GM04504 (cell line): ENCODE measurements at places on chromosomes 12 and 14.

GRCh38 chr12:26744697-26745440 lies 88.1 kb downstream of the ITPR2 start:
- no peak for DNase-seq

DNA sequence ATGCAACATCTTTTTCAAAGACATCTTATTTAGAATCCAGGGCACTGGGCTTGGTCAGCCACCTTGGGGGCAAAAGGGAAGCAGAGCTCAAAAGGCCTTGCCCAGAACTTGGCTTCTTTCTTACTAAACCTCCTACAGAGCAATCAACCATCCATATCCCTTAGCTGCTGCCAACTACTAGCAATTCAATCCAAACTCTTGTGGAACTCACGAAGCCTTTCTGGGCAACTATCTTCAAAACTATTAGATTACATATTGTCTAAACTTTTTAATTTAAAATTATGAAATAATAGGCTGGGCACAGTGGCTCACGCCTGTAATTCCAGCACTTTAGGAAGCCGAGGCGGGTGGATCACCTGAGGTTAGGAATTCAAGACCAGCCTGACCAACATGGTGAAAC lies 95.5 kb downstream of the PAWR start:
- DNase-seq: no peak

GRCh38 chr12:51886021-51886710 lies 1.7 kb upstream of the ANKRD33 start:
- peak; percentile 90 for DNase-seq

- no peak for DNase-seq
These were observed 1.7 kb downstream of the CABP1 start for GRCh38 chr12:120642121-120642520.

DNA sequence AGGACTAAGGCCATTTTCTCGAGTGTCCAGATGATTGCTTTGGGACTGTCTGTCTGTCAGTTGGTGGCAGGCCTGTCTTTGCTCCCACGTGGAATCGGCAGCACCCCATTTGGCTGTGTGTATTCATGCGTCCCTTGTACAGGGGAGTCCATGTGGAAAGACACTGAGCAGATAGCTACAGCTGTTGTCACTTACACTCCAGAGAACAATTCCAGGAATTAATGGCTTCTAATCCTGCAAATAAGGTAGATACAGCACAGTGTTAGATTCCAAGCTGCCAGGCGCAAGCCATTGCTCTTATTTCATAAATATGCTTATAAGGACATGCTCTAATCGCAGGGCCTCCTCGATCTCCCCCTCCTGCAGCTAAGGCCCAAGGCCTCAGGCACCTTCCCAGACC lies 208.8 kb downstream of the VRK1 start:
- DNase-seq: no peak

DNA sequence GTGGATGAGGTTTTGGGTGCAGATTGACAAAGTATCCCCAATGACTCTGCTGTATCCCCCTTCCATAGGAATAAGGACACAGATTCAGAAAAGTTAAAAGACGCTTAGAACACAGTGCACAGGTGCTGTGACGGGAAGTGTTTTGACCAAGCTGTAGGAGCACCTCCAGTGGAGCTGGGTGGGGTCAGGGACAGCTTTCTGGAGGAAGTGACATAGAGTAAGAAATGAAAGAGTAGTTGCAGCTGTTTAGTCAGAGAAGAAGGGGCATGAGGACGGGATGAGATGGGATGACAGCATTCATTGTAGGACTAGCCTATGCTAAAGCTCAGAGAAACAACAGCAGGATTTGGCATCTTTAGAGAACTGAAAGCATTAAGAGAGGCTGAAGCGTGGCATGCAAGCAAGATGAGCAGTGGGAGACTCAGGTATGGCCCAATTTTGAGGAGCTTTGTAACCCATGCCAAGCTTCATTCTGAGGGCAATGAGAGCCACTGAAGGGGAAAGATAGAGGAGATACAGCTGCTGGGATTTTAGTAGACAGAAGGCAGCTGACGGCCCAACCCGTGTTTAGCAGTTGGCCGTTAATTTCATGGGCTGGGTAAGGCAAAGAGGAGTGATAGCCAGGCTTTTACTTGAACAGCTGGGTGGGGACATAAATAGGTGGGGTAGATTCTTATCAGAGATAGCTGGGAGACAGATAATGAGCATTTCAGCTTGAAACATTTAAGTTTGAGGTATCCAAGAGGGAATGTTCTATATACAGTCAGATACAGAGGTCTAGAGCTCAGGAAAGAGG lies 131.8 kb upstream of the KRAS start:
- no peak for DNase-seq

- no peak for DNase-seq
These were observed 621.9 kb downstream of the LRFN5 start for GRCh38 chr14:42228611-42229010.

- no peak for DNase-seq
These were observed 11.8 kb downstream of the A2ML1 start for GRCh38 chr12:8834230-8834629.

DNA sequence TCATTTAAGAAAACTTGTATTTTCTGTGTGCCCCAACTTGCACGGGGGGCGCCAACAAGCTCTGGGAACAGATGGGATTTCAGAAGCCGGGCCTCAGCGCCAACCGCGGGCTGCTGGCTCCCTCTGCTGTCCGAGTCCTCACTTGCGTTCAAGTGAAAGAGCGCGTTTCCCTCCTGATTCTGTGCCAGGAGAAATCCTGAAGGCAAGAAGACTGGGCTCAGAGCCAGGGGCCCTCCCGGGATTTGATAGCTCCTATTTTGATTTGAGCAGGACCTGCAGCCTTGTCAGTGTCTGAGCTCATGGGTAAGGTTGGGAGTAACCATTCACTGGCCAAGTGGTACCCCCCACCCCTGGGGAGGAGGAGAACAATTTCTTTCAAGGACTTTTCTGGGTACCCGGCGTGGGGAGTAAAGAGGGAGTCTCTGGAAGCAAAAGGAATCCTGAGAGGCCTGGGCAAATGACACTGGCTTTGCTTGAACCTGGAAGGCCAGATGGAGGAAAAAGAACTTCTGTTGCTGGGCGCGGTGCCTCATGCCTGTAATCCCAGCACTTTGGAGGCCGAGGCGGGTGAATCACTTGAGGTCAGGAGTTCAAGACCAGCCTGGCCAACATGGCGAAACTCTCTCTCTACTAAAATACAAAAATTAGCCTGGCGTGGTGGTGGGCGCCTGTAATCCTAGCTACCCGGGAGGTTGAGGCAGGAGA lies 179.0 kb upstream of the RGS6 start:
- DNase-seq: peak; percentile 65

DNA sequence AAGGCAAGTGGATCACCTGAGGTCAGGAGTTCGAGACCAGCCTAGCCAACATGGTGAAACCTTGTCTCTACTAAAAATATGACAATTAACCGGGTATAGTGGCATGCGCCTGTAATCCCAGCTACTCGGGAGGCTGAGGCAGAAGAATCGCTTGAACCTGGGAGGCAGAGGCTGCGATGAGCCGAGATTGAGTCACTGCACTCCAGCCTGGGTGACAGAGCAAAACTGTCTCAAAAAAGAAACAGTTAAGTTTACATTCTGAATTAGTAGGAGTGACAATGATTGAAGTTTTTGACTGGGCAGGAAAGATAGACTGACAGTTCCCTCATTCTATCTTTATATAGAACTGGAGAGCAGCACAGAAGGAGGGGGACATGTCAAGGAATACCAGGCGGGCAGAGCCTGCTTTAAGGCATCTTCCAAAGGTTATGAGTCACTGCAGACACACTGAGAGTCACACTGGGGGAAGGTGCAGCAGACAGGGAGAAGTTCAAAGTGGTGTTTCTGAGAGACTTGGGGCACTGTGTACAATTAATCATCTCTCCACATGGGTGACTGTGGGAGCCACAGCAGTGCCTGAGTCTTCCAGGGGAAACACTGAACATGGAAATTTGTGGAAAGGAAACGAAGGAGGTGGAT lies 42.8 kb upstream of the RNASE3 start:
- DNase-seq: no peak

DNA sequence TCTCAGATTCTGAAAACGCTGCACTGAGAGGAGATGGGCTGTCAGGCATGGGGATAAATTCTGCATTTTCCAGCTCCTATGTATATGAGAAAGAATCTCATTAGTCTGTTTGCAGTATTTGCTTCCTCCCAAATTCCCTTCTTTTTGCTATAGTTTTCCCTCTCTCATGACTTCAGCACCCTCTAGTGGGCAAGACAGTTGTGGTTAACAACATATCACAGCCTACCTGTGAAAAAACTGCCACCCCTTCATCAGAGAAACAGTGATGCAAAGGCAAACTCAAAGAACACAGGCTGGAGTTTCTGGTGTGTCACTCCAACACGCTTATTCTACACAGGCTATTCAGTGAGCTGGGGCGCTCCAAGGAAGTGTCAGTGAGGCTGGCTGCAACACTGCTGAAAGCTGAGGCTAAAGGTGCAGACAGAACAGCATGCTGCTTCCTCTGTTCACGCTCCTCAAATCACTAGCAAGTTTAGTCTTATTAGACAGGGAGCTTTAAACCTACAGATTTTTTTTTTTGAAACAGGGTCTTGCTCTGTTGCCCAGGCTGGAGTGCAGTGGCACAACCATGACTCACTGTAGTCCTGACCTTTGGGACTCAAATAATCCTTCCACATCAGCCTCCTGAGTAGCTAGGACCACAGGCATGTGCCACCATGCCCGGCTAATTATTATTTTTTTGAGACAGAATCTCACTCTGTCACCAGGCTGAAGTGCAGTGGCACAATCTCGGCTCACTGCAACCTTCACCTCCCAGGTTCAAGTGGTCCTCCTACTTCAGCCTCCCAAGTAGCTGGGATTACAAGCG lies 19.3 kb downstream of the ZC2HC1C start:
- DNase-seq: peak; percentile 29

- no peak for DNase-seq
These were observed 38.2 kb upstream of the ARHGAP5 start for GRCh38 chr14:32038876-32039275.

GRCh38 chr12:64389154-64389553 lies 1.4 kb downstream of the C12orf56 start:
- no peak for DNase-seq

DNA sequence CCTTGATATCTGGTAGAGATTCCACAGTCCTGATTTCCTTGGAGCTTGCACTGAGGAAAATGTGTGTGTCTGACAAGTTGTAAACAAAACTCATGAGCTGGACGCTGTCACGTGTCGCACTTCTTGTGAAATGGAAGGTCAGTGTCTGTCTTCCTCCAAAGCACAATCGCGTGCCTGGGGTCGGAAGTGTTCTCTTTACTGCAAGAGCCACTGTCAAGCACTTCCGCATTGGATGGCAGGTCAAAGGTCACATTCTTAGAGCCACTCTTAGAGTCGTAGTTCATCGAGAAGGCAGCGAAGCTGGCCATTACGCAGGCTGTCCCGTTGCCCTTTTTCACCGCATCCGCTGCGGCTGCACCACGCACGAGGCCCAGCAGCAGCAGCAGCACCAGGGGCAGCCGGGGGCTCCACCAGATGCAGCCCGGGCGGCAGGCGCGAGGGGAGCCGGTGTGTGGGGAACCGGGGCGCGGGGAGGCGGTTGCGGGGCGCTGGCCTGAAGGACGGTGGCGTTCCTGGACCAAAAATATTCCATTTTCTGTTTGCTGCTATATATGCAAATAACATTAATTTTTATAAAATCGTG lies 45.0 kb downstream of the LRTM2 start:
- no peak for DNase-seq

DNA sequence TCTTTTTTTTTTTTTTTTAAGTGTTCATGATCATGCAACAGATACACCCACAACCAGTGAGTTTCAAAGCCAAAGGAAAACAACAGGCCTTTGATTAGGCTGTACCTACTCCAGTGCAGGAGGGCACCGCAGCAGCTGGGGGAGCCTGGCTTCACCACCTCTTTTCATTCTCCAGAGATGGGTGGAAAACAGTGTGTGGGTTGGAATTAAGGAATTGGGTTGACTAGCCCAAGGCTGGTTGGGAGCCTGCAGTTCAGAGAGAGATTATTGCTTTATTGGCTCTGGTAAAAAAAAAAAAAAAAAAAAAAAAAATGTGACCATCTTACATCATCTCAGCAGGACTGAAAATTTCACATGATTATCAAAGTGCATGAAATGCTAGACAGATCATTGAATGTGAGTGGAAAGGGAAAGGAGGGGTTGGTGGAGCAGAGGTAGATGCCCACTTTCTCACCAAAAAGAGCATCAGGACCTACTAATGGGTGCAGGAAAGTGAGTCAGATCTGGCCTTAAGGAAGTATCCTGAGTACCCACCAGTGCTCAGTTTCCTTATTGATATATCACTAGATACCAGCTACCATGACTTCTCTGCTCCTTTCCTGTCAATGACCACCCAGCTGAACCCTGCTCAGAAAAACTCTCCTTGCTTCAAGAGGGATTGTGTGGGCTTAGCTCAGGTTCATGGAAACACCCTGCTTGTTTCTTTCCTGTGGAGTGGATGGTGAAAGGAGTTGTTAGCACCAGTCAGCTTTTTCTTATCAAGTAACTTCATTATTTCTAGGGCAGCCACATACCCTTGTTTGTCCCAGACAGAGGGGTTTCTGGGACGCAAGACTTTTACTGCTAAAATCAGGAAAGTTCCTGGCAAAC lies 54.8 kb upstream of the DYRK2 start:
- DNase-seq: no peak

- peak; percentile 65 for DNase-seq
These were observed 133.4 kb downstream of the RFLNA start for GRCh38 chr12:124428136-124428791.

- DNase-seq: no peak
These were observed 304.7 kb downstream of the RMST start for GRCh38 chr12:97767347-97767746.

DNA sequence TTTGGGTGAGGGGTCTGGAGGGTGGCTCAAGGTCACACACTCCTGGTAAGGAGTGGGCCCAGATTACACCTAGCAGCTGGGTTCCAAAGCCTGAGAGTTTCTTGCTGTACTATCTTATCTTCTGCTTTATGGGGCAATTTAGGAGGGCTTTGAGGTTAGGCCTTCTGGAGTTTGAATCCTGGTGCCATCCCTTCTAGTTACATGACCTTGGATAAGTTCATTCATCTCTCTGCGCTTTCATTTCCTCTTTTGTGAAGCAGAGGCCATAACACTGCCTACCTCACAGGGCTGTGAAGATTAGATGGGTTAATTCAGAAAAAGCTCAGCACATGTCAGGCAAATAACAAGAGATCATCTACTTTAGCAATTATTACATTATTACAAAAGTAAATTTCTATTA lies 7.4 kb upstream of the KRT77 start:
- no peak for DNase-seq

GRCh38 chr14:41663473-41663850 lies 56.8 kb downstream of the LRFN5 start:
- no peak for DNase-seq
